Neural crest cell (in vitro differentiated cells): ENCODE measurements at places on chromosomes 7 and 10. TPM values are rescaled to one million over a fixed set of nuclear protein-coding genes. Genes with fewer than 3 reads are reported as not detected.

DNA sequence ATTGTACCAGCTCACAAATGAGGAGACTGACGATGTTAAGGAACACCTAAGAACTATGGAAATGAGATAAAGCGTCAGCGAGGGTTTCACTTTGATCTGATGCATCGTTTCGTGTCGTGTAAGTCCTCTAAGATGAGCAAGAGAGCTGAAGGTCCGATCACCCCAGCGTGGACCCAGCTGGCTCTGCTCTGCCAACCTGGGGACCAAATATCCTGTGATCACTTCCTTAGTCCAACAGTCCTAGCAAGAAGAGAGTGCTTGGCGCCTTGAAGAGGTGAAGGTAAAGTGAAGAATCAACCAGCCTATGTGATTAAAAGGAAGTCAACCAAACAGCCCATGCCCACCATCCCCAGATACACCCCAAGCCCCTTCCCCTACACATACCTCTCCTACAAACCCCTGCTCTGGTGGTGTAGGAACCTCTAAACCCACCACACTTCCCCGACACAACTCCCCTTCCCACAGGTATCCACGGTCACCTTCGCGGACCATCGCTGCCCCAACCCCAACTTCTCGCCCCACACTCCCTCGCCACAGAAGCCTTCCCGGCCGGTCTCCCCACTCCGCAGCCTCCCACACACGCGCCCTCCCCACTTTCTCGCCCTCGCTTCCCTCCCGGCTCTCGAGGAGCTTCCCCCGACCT is 722 bp downstream of the UPF2 start:
- no peak for DNase-seq
- peak overlapping the region; percentile 98 for H3K4me3 ChIP-seq
- peaks cover 4% of the 10 kb centered on the region for H3K27me3 ChIP-seq
- peak overlapping the region; percentile 86 for H3K27ac ChIP-seq

- H3K27me3 ChIP-seq, result no peaks in the 10 kb centered on the region
- peak overlapping the region; percentile 68 for H3K27ac ChIP-seq
- H3K4me1 ChIP-seq, result peaks cover 4% of the 10 kb centered on the region
- H3K4me3 ChIP-seq, result no peak overlapping the region
- no peak for DNase-seq
These were observed 57.7 kb downstream of the PRTFDC1 start for GRCh38 chr10:24894728-24895127.

DNA sequence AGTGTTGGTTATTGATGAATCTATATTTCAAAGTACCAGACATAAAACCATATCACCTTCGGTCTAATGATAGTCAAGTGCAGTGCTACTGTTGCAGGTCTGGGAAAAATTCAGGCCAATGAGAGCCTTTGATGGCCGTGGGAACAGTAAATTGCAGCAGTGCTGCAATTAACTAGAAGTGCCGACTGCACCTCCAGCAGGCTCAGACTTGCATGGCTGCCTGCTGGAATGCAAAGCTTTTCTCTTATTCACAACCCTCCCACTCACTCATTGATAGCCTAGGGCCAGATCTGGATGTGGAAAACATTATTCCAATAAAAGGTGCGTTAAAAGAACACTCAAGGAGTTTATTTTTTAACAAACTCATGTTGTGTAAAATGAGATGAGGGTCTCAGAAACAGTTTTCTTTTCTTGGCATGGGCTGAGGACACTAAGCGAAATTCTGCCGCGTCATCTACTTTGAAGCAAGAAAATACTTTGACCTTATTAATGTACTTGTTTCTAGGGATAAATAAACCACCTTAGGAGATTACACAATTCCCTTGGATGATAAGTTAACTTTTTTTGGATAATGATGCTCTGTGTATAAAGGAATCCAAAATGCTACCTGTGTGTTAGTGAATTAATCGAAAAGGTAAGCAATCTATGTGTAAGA is 17.1 kb downstream of the PLXDC2 start:
- H3K27ac ChIP-seq, result no peak overlapping the region
- peaks cover 15% of the 10 kb centered on the region for H3K4me1 ChIP-seq
- H3K27me3 ChIP-seq, result no peaks in the 10 kb centered on the region
- no peak overlapping the region for H3K4me3 ChIP-seq
- peaks cover 4% of the 10 kb centered on the region for H3K36me3 ChIP-seq
- no peak for DNase-seq

GRCh38 chr7:81207801-81208200 is 288.9 kb upstream of the SEMA3C start:
- H3K4me3 ChIP-seq, result no peak overlapping the region
- no peak for DNase-seq
- H3K4me1 ChIP-seq, result no peaks in the 10 kb centered on the region
- no peaks in the 10 kb centered on the region for H3K36me3 ChIP-seq
- no peaks in the 10 kb centered on the region for H3K27me3 ChIP-seq

DNA sequence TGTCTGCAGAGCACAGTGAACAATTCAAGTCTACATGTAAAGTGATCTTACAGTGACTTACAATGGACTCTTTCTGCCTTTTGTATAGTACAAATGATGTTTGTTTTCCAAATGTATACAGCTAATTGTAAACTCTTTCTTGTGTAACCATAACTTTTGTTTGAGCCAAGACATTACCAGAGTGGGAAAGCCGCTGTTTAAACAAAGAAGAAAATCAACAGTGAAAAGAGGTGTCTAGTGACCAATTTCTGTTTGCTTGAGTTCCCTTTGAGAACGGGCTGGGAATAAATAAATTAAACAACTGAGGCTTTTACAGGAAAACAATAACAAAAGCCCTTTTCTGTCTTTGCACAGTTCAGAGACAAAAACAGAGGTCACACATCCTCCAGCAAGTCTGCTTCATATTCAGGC is 1163.4 kb downstream of the CNTNAP2 start:
- H3K4me1 ChIP-seq, result peaks cover 13% of the 10 kb centered on the region
- H3K27me3 ChIP-seq, result peaks cover 50% of the 10 kb centered on the region
- DNase-seq, result no peak
- H3K27ac ChIP-seq, result peak overlapping the region; percentile 64

DNA sequence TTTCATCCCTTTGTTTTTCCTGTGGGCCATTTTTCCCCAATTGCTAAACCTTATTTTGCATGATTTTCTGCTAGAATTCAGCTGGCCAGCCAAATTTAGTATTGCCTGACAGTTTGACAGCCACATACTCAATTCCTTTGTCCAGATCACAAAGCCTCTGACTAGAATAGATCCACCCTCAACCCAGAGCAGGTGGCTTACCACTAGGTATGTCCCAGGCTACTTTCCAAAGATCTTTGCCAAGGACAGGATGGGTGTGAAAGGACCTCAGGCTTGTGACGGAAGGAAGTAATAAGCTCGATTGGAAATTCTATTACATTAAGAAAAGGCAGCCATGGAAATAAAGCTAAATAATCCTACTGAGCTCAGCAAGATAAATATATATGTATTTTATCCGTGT is 50.6 kb upstream of the AGK start:
- no peak overlapping the region for H3K4me3 ChIP-seq
- H3K4me1 ChIP-seq, result peaks cover 10% of the 10 kb centered on the region
- H3K36me3 ChIP-seq, result no peaks in the 10 kb centered on the region
- no peak overlapping the region for H3K27ac ChIP-seq

GRCh38 chr7:38806912-38807311 is 102.1 kb downstream of the VPS41 start:
- no peak for DNase-seq
- no peak overlapping the region for H3K4me3 ChIP-seq
- peaks cover 10% of the 10 kb centered on the region for H3K4me1 ChIP-seq
- no peaks in the 10 kb centered on the region for H3K36me3 ChIP-seq
- H3K27me3 ChIP-seq, result no peaks in the 10 kb centered on the region

GRCh38 chr10:384538-385305 is 249.5 kb downstream of the ZMYND11 start:
- H3K27me3 ChIP-seq, result no peaks in the 10 kb centered on the region
- no peaks in the 10 kb centered on the region for H3K4me1 ChIP-seq

GRCh38 chr7:82521906-82522445 is 78.4 kb upstream of the CACNA2D1 start:
- no peak for DNase-seq
- H3K4me1 ChIP-seq, result no peaks in the 10 kb centered on the region
- no peaks in the 10 kb centered on the region for H3K36me3 ChIP-seq
- peaks cover 3% of the 10 kb centered on the region for H3K27me3 ChIP-seq
- no peak overlapping the region for H3K4me3 ChIP-seq
- H3K27ac ChIP-seq, result no peak overlapping the region

DNA sequence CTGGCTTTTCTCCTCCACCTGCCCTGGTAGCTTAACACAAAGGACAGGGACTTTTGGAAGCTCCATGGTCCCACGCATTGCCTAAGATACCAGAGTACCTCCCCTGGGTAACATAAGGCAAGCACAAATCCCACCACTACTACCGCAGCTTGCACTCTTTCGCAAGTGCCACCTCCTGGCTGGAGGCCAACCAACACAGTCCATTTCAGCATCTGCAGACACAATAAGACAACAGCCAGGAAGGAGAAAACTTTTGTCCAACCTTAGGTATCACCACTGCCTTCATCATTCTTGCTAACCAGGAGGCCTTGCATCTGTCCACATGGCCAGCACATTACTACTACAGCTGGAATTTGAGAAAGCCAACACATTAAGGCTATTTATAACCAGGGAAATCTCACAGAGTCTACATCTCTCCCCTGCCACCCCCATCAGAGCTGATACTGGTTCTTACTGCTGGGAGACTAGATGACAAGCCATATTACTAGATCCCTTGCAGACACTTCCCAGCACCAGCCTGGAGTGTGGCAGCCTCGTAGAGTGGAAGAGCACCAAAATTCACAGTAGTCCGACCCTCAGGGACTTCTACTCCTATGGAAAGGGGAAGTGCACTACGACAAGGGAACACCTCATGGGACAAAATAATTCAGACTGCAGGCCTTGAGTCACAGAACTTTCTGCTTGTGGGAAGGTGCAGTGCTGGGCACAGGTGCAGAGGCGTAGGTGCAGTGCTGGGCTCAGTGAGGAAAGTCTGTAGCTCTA is 39.8 kb upstream of the CDK13 start:
- peaks cover 3% of the 10 kb centered on the region for H3K27me3 ChIP-seq
- no peaks in the 10 kb centered on the region for H3K4me1 ChIP-seq
- peaks cover 5% of the 10 kb centered on the region for H3K36me3 ChIP-seq
- no peak for DNase-seq

DNA sequence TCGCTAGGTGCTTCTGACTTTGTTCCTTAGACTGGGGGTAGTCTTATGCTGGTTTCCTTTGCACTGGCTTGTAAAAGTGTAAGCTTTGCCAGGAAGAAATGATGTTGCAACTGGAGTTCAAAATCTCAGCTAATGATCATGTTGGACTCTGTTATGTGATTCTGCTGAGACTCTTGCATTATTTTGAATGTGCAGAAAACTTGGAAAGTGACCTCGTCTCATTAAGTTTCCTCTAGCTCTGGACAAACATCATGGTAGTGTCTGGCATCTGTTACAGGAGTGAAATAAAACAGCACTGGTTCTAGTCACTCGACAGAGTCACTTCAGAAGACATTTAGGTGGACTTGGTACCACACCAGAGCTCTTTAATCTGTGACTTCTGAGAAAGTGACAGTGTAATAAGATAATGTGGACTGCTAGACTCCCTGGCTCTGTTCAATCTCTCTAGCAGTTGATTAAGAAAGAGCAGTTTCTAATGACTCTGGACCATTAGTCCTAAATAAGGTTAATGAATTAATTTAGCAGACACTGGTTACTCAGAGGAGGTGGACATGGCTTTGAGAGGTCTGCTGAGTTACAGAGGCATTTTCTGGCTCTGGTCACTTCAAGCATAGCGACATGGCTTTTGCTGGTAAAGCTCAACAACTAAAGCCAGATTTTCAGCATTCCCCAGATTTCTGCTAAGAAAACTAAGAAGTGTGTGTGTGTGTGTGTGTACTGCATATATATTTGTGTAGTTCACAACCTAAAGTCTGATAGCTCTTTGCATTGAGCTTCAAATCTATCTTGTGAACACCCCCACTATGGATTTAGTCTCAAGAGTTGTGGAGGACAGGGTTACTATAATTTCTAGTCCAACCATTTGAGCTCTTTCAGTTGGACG is 2.0 kb downstream of the NRP1 start:
- H3K36me3 ChIP-seq, result no peaks in the 10 kb centered on the region
- peaks cover 54% of the 10 kb centered on the region for H3K4me1 ChIP-seq
- no peak for DNase-seq
- H3K27me3 ChIP-seq, result peaks cover 19% of the 10 kb centered on the region
- no peak overlapping the region for H3K27ac ChIP-seq
- H3K4me3 ChIP-seq, result peak overlapping the region; percentile 84

DNA sequence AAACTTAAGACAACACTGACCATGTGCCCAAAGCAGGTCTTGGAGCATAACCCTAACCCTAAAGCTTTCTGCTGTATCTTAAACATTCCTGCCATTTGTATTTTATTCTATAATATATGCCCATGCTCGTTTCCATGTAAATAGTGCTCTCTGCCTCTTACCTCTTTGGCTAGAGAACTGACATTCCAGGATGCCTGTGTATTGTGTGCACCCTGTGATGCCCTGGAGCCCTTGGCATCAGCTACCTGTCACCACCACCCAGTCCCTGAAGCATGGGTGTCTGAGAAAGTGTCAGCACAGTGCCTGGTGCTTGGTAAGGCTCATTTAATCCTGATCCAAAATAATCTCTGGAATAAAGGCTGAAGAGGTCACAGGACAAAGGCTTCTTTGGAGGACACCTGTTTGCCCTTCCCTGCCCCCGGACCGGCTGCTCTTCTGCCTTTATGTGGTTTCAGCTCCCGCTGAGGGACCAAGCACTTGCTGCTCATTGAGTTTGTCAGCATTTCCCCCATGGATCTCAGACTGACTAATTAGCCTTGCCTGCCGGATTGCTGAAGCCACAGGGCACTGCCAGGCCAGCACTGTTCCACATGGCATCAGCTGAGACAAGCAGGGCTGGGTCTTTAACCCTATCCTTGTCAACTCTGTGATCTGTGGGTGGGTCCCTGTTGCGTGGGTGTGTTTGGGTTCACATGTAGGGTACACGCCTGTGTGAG is 139.1 kb upstream of the SORCS3 start:
- DNase-seq, result no peak
- H3K27me3 ChIP-seq, result peaks cover 8% of the 10 kb centered on the region
- H3K27ac ChIP-seq, result no peak overlapping the region
- H3K4me1 ChIP-seq, result no peaks in the 10 kb centered on the region
- no peaks in the 10 kb centered on the region for H3K36me3 ChIP-seq

GRCh38 chr7:140676306-140676705 is 3.6 kb downstream of the ADCK2 start:
- H3K36me3 ChIP-seq, result peaks cover 5% of the 10 kb centered on the region
- H3K27ac ChIP-seq, result no peak overlapping the region
- H3K4me3 ChIP-seq, result no peak overlapping the region
- H3K4me1 ChIP-seq, result peaks cover 31% of the 10 kb centered on the region
- no peak for DNase-seq

DNA sequence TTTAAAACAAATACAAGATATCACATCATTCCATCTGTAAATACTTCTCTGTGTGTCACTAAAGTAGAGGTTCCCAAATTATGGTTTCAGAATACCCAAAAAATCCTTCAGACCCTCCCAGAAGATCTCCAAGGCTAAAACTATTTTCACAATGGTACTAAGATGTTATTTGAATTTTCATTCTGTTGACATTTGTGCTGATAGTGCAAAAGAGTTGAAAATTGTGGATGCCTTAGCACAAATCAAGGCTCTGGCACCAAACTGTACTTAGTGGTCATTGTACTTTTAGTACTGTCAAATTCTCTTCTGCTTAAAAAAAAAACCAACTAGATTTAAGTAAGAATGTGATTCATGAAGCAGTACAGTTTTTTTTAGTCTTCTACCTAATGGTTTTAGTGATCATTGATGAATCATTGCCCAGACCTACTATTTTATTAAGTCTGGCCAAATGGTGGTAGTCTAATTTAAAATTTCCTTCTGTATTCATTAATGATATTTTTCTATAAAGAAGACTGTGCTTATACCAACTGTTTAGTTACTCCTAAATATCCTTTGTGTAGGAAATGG is 50.5 kb downstream of the TPST1 start:
- peaks cover 23% of the 10 kb centered on the region for H3K4me1 ChIP-seq
- H3K27ac ChIP-seq, result no peak overlapping the region
- no peaks in the 10 kb centered on the region for H3K27me3 ChIP-seq
- H3K36me3 ChIP-seq, result no peaks in the 10 kb centered on the region

Gene LIPK
- total RNA-seq, result not detected in 2 replicates

Gene MRC1
- not detected in 2 replicates for total RNA-seq

Gene NDUFA5
- 62.6 and 62.7 TPM in 2 replicates for total RNA-seq

Gene PTF1A
- total RNA-seq, result 0.16 TPM in 1 of 2 replicates, not detected in the other
